NT2/D1 (cell line): ENCODE measurements at places on chromosomes 16 and 17.

GRCh38 chr16:59758848-59759247 is 1024.7 kb upstream of the GOT2 start:
- DNase-seq, result no peak

DNA sequence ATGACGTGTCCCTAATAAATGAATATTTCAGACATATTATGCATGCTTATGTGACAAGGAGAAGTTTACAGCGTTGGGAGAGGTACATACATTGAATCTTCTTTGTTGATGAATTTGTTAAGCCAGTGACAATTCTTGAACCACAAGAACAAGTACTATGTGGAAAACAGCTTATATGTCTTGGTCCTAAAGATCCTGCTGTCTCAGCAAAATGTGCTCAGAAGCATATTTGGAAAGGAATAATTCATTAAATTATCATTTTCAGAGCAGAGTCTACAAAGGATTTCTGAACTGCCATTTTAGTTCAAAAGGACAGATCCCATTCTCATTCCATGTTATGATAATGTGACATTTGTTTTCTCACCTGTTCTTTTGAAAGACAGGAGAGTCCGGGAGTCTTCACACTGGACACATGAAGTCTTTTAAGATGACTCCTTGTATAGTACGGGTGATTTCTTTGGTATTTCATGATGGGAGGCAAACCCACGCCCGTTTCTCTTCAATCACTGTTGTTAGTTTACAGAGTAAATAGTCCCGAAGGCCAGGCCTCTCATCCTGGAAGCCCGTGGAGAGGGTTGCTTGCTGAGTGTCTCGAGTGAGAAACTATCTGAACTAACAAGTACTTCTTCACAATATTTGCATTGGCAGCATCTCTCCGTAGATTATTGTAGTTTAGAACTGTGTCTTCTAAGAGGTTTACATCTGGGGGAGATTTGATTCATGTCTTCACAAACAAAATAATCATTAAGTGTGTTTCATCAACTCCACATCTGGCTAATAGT is 26.7 kb downstream of the VPS35L start:
- DNase-seq, result no peak

DNA sequence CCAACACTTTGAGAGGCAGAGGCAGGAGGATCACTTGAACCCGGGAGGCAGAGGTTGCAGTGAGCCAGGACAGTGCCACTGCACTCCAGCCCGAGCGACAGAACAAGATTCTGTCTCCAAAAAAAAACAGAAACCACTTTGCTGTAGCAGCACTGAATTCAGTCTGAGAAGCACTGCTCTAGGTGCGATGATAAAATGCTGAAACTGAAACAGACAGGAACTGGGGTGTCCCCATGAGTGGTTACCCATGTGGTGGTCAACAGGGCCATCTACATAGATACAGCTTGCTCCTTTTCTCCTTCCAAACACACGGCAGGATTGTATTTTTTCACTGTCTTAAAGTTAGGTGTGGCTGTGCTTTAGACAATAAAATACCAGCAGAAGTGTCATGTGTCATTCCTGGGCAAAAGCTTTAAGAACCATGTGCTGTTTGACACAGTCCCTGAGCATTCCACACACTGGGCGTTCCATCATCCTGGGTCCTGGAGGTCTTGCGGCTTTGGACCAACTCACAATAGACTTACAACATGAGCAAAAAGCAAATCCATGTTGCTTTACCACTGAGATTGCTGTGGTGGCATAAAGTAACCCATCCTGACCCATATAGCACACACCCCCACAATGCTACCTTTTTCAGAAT is 11.5 kb downstream of the GAS7 start:
- no peak for DNase-seq

- no peak for DNase-seq
Observed at GRCh38 chr16:50818380-50818779, 76.5 kb downstream of the CYLD start.

GRCh38 chr16:52149003-52149402 is 397.9 kb downstream of the TOX3 start:
- no peak for DNase-seq

- DNase-seq, result no peak
Observed at GRCh38 chr16:85750146-85750826, 610 bp downstream of the C16orf74 start.

GRCh38 chr17:29162082-29162908 is 17.9 kb downstream of the MYO18A start:
- DNase-seq, result no peak

DNA sequence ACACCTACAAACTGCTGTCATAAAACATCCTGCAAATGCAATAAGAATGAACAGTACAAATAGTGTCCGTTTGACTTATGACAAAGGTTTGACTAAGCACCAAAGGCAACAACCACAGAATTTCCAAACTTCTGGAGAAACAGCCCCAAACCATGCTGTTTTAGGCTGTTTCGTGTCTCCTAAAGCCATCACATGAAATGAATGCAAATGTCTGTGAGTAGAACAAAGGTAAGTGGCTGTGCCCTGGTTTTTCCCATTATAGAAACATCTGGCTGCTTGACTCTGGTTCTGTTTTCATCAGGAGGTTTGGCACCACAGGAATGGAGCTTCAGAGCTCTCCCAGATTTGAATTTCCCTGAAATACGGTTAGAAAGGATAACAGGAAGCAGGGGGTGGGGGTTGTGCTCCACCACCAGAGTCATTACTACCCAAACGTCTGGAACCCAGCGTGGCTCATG is 4.6 kb upstream of the EMP2 start:
- DNase-seq, result no peak

- DNase-seq, result no peak
Observed at GRCh38 chr17:46166692-46167249, 26.5 kb downstream of the KANSL1 start.

GRCh38 chr17:9907883-9908648 is 3.0 kb upstream of the RCVRN start:
- DNase-seq, result peak; percentile 18

- DNase-seq, result no peak
Observed at GRCh38 chr16:28105954-28106353, 42.4 kb upstream of the GSG1L start.

GRCh38 chr16:13041646-13042290 is 140.4 kb downstream of the SHISA9 start:
- no peak for DNase-seq

DNA sequence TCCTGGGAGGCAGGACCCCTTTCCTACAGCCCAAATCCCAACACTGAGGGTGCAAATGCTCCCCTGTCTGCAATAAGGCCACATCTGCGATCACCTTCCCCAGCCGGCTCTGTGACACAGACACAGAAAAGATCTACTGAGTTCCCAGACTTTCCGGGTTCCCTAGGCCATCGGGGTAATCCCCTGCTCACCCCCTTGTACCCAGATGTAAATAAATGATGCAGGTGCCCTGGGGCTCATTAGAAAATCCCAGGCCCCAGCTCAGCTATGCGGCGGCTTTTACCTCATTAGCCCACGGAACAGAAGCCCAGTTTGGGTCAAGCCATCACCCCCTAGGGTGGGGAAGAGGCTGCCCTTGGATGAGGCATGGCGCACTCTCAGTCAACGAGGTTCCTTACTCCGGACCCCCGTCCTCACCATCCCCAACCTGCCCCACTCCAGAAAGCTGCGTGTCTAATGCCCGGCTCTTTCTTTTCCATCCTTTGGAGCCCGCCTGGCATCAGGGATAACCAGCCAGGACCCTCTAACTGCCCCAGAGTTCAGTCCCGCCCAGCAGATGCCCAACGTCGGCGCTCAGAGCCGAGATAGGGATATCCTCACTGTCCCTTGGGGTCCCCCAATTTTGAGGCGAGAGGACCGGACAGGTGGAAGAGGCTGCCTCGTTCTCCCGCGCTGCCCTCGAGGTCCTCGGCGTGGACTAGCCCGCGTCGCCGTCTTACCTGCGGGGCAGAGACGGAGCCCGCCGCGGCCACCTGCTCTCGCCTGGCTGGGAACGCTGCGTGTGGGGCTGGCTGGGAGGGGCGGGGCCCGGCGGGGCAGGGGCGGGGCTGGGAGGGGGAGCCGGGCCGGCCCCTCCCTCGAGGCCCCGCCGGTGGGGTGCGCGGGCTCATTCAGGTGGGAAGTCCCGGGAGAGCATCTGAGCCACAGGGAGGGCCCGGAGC is at the start of gene ZNF385C:
Gene ZNF385C (minus strand): TSS at position 783 of the 941 bp plus-strand sequence. CDS start 35,417 bp downstream, outside the sequence.
- DNase-seq, result no peak

GRCh38 chr17:73759734-73760438 is 115.6 kb upstream of the SDK2 start:
- no peak for DNase-seq

- no peak for DNase-seq
Observed at GRCh38 chr17:28597606-28598383, 1.0 kb downstream of the SPAG5 start.

DNA sequence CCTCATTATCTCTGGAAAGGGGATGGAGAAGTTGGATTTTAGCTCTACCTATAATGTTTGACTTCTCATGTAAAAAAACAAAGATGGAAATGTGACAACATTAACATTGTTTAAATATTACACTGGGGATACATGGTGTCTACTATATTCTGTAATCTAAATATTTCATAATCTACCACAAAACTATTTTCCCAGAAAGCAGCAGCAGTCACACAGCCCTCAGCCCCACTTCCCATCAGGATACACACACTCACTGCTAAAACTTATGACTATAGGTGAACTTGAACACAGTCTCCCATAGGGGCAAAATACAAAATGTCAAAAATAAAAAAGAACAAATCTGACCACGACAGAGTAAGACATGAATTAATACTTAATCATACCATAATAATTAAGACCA is 95.7 kb downstream of the KANSL1 start:
- no peak for DNase-seq

GRCh38 chr17:27544350-27545131 is 86.4 kb upstream of the LGALS9 start:
- no peak for DNase-seq

GRCh38 chr17:34579979-34580684 is 750 bp downstream of the TMEM132E start:
- DNase-seq, result no peak

- no peak for DNase-seq
Observed at GRCh38 chr16:56119133-56119532, 72.2 kb upstream of the GNAO1 start.

DNA sequence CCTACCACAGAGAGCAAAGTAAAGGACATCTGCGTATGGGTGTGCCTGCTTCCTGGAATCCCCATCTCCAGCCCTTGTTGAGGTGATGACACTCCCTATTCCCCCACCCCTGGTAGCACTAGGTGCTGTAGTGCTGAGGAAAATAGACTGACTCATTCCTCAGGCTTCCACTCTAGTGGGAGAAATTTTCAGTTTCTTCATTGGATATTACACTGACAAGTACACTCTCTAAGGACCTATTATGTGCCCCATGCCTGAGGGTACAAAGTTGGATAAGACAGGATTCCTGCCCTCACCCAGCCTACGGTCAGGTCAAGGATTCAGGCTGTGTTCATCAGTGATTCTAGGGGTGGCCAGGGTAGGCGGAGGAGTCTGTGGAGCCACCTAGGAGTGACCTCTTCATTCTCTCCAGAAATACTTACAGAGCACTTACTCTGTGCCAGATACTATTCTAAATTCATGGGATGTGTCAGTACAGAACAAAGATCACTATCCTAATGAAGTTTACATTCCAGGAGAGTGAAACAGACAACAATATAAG is 4.5 kb upstream of the ZC3H7A start:
- DNase-seq, result no peak
